Activated CD4-positive, alpha-beta T cell treated with anti-CD3 and anti-CD28 coated beads, Interleukin-2, amount 10 ng/mL, durations not matched to agents 7 days and 5 days (primary cell): ENCODE measurements at places on chromosomes 12 and 14. TPM values are rescaled to one million over a fixed set of nuclear protein-coding genes. Genes with fewer than 3 reads are reported as not detected.

- DNase-seq: no peak
Measured at GRCh38 chr12:91210618-91211017, 28.0 kb upstream of the DCN start.

GRCh38 chr14:71481021-71481654 is 451.1 kb upstream of the RGS6 start:
- no peak for DNase-seq

- no peak for DNase-seq
Measured at GRCh38 chr14:25011095-25011494, 38.9 kb downstream of the STXBP6 start.

GRCh38 chr12:14537088-14537487 is 30.6 kb downstream of the PLBD1 start:
- no peak for DNase-seq

DNA sequence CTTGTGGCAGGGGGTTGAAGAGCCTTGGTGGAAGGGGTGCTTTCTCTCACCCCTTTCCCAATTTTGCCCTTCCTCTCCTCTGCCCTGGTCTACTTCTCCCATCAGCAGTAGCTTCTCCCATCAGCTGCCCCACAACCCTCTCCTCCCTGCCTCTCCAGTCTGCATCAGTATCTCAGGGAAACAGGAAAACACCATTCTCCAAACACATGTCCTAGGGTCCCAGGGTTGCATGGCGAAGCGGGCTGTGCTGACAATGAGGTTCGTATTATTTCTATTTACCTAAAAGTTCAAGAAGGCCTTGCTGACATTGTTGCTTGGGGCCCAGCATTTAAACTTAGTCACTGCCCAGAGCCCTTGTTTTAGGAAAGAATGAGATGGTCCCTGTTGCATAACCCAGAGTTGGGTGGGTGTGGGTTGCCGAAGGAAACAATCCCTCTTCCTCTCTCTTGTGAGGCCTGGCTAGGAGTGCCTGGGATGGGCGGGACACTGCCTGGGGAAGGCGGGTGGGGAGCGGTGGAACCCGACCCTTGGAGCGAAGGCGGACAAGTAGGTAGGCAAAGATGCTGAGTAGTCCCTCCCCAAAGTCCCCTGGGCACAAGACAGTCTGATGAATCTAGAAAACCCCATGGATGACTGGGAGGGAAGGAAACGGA is 1.3 kb upstream of the IGFBP6 start:
- DNase-seq: no peak

DNA sequence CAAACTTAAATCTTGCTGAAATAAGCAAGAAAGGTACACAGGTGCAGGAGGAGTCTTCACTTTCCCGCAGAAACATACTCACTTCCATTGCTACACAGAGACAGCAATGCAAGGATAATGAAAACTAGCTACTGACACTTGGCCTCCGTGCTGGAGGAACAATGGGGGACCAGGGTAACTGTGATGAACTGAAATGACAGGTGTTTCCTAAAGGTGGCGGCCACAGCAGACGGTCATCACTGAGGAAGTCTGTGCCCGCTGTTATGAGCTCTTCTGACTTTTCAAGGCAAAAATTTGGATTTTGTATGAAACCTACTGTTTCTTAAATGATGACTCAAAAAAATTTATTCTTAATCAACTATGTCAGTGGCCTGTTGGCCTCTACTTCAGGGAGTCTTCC is 189.4 kb downstream of the CACNA1C start:
- no peak for DNase-seq

GRCh38 chr14:69105326-69105725 is 47.6 kb downstream of the DCAF5 start:
- no peak for DNase-seq

DNA sequence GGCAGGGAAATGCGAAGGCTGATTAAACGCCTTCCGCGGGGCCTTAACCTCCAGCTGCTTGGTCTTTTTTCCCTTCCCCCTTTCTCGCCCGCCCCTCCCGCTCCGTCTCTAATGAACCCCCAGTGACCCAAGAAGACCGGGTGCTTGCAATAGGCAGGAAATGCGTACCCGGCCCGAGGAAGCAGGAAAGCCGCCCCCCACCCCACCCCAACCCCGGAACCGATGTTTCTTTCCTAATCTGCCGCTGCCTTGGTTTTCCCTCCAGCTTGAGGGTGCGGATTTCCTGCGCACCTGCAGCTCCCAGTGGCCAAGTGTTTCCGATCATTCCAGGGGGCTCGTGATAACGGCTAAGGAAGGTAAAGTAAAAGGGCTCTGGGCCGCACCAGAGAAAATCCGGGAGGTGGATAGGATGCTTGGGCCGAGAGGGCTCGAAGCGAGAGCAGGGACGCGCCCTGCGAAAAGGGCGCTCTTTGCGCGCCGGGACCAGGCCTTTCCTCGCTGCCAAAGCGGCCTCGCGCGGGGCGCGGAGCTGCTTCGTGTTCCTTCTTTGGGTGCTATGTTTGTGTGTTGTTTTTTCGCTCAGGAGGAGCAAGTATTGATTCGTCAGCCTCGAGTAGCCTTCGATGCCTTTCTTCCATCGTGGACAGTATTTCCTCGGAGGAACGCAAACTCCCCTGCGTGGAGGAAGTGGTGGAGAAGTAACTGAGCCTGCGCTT is 983 bp downstream of the MYF6 start:
- DNase-seq: no peak

DNA sequence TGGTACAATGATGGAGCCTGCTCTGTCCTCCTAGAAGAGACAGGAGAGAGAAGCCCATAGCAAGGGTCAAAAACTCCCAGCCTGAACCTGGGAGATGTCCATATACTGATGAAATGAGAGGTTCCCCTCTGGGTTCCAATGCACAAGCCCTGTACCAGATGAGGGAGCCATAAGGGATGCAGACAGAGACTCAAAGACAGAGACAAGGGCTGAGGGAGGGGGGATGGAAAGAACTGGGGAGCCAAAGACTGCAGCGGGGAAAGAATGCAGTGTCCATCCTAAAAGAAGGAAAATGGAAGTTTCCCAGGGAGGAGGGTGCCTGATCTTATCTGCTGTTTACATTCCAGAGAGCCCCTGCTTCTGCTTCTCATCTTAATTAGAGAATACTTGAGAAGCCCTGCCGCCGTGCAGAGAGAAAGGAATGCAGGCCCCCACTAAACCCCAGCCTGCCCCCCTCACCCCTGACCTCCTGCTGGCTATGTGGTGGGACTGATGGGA is 27.7 kb downstream of the KRT18 start:
- no peak for DNase-seq

- no peak for DNase-seq
Measured at GRCh38 chr12:6981152-6982052, 10.7 kb downstream of the EMG1 start.

GRCh38 chr14:44756554-44756953 is 205.2 kb downstream of the KLHL28 start:
- no peak for DNase-seq

GRCh38 chr12:110436231-110436630 is 13.9 kb downstream of the ARPC3 start:
- DNase-seq: no peak

DNA sequence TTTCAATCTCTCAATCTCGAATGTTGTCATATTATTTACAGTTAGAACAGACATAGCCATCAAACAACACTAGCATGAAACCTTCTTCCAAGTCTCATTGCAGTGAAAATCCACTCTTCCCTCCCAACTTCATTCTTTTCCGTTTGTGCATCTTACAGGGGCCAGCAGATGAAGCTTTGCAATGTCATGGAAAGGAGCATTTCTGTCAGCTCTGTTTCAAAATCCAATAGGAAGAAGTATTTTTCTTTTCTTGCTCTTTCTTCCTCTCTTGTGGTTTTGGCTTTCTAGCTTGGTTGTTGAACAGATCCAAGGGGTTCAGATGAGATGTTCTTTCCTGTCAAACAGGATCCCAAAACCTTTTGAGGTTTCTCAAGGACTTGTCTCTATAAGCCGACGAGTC is 416.6 kb downstream of the AEBP2 start:
- DNase-seq: no peak

GRCh38 chr12:42255866-42256261 is 17.8 kb upstream of the YAF2 start:
- DNase-seq: no peak

DNA sequence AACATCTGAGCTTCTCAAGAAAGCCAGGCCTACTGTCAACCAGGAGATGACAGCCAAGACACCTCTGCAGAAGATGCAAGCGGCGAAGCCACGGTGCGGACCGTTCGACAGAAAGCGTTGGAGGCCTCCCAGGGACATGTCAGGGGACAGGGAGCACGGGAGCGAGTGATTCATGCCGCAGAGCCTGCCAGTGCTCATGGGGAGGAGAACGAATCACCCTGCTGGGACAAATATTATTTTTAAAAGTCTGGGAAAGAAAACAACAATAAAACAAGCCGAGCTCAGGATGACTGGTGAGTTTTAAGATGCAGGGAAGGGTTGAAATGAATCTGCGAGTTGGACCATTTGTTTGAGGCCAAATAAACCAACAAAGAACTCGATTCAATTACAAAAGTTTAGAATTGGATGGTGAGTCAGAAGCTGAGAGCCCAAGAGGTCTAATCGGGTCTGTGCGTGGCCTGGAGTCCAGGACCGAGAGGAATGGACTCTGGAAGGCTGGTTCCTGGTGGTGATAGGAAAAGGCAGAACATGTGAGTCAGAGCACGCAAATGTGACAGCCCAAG is 91.0 kb downstream of the RBM19 start:
- DNase-seq: no peak

GRCh38 chr12:52369211-52369610 is 1.9 kb upstream of the KRT85 start:
- DNase-seq: no peak

DNA sequence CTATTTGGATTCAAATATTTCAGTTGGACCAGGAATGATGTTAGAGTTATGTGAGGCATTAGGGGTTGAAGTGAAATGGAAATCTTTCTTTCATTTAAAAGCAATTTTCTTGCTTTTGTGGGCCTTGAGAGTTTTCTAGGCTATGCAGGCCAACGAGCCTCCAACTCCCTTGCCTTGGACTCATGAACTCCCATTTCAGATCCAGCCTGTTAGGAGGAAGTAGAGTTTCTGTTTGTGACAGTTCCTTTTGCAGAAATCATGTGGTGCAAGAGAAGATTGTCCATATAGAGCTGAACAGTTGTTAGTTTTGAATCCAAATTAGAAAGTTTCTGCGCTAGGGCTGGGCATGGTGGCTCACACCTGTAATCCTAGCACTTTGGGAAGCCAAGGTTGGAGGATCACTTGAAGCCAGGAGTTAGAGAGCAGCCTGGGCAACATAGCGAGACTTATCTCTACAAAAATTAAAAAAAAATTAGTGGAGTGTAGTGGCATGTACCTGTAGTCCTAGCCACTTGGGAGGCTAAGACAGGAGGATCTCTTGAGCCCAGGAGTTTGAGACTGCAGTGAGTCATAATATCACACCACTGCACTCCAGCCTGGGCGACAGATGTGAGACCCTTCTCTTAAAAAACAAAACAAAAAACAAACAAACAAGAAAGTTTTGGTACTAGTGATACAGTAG is 47.3 kb upstream of the MED13L start:
- no peak for DNase-seq

DNA sequence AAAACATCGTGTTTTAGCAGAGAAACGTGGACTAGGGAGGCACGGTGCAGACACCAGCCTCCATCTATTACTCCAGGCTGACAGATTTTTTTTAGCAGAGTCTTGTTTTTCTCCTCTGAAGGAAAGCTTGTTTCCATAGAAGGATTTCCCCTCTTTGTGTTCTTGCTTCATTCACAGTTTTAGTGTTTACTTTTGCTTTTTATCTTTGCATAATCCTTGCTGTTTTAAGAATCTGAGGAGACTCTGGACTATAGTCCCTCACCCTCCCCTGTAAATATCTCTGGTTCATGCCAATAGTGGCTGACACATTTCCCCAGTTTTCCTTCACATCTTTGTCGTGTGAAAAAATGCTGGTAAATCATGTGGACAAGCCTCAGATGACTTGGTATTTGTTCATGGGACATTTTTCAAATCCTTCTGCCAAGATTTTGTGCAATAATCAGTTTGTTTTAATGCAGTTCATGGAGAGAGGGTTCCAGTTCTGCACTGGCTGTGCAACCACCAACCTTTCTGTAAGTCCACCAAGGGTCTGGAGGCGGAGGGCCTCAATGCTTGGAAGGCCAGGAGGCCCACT is 39.9 kb upstream of the TMCC3 start:
- no peak for DNase-seq

Gene SDR9C7
- total RNA-seq: not detected

Gene ATF7
- total RNA-seq: 43.0 TPM

Gene POTEG
- total RNA-seq: not detected

Gene GPR84
- total RNA-seq: 0.15 TPM

Gene NGB
- not detected for total RNA-seq

Gene SERPINA3
- total RNA-seq: not detected

Gene KRT4
- total RNA-seq: not detected

Gene KRT8
- total RNA-seq: 0.15 TPM

Gene PLEK2
- 1.1 TPM for total RNA-seq

Gene EML1
- total RNA-seq: not detected

Gene LUM
- total RNA-seq: not detected

Gene IFT43
- total RNA-seq: 4.5 TPM

Gene TAC3
- total RNA-seq: not detected

Gene HOXC9
- total RNA-seq: not detected

Gene SAMD15
- total RNA-seq: 0.27 TPM

Gene LRP1-AS
- not detected for total RNA-seq

Gene FAM186B
- 0.15 TPM for total RNA-seq
